ENCODE measurements at places on chromosomes 6 and 20. TPM values are rescaled to one million over a fixed set of nuclear protein-coding genes. Genes with fewer than 3 reads are reported as not detected.

DNA sequence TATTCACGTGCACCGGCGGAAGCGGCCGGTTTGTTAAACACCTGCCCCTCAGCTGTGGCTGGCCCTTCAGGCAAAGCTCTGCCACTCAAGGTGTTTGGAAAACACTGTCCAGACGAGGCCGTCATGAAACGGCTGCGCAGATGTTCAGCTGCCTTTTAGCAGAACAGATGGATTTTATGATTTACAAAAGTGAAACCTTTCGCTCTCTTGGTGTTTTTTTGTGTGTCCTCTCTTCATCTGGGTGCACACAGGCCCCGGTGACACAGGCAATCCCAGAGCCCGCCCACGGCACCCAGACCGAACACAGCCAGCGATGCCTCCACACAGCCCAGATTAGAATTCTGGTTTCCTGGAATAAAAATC lies 397.0 kb downstream of the SMOC2 start:
- peak; percentile 63 for DNase-seq

GRCh38 chr6:2914318-2914660 lies 11.2 kb upstream of the SERPINB9 start:
- no peak for DNase-seq

Gene FOXQ1
- 6.4 TPM for total RNA-seq

- no peak for DNase-seq
Measured at GRCh38 chr6:135651964-135652755, 154.6 kb upstream of the AHI1 start.

Gene BAG2
- total RNA-seq, result 11.6 TPM

Gene HMGCLL1
- total RNA-seq, result 7.4 TPM

Gene TRAPPC3L
- total RNA-seq, result 0.31 TPM

Gene OPRL1
- 0.62 TPM for total RNA-seq

Gene NDRG3
- total RNA-seq, result 17.1 TPM
